ENCODE measurements at places on chromosomes 7 and 10. TPM values are rescaled to one million over a fixed set of nuclear protein-coding genes. Genes with fewer than 3 reads are reported as not detected.

The MYO3A gene
- not detected for total RNA-seq

The C7orf33 gene
- not detected for total RNA-seq

The CD36 gene
- total RNA-seq = 1,108 TPM

The FRMPD2 gene
- 0.66 TPM for total RNA-seq

The AKR1B15 gene
- not detected for total RNA-seq

The NKX1-2 gene
- total RNA-seq = not detected

The ADCYAP1R1 gene
- total RNA-seq = 0.42 TPM

The UTF1 gene
- not detected for total RNA-seq

The GALNT17 gene
- 16.9 TPM for total RNA-seq

The TRIM50 gene
- total RNA-seq = not detected

The ACSL5 gene
- 5.8 TPM for total RNA-seq

The PRR15 gene
- total RNA-seq = not detected

The PLPP4 gene
- not detected for total RNA-seq

The PARP12 gene
- total RNA-seq = 19.9 TPM

The GPR26 gene
- total RNA-seq = not detected

The ATOH7 gene
- not detected for total RNA-seq

The EN2 gene
- not detected for total RNA-seq

The AEBP1 gene
- 31.0 TPM for total RNA-seq

The DLX5 gene
- not detected for total RNA-seq

The CTNNA3 gene
- total RNA-seq = 68.8 TPM

The TMEM26 gene
- 1.1 TPM for total RNA-seq

The BUD31 gene
- total RNA-seq = 47.4 TPM

The CPN1 gene
- total RNA-seq = not detected

GRCh38 chr10:18340496-18341051, 200.3 kb downstream of the CACNB2 start:
- H3K4me1 ChIP-seq = no peaks in the 10 kb centered on the region
- peak overlapping the region; percentile 43 for H3K4me3 ChIP-seq
- DNase-seq = peak; percentile 50
- H3K27me3 ChIP-seq = no peaks in the 10 kb centered on the region
- H3K27ac ChIP-seq = peak overlapping the region; percentile 89

DNA sequence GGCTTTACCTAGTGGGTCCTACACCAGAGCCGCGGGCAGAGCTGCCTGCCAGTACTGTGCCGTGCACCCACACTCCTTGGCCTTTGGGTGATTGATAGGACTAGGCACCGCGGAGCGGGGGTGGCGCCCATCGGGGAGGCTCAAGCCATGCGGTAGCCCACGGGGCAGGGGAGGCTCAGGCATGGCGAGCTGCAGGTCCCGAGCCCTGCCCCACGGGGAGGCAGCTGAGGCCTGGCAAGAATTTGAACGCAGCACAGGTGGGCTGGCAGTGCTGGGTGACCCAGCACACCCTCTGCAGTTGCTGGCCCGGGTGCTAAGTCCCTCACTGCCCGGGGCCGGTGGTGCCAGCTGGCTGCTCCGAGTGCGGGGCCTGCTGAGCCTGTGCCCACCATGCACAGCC, 32.3 kb upstream of the KIAA1217 start:
- no peaks in the 10 kb centered on the region for H3K27me3 ChIP-seq
- H3K36me3 ChIP-seq = no peaks in the 10 kb centered on the region
- DNase-seq = no peak
- no peak overlapping the region for H3K27ac ChIP-seq

GRCh38 chr10:102802920-102803534, 34.2 kb downstream of the CYP17A1 start:
- H3K36me3 ChIP-seq = no peaks in the 10 kb centered on the region
- H3K27me3 ChIP-seq = no peaks in the 10 kb centered on the region
- H3K4me1 ChIP-seq = peaks cover 40% of the 10 kb centered on the region
- H3K4me3 ChIP-seq = no peak overlapping the region
- H3K27ac ChIP-seq = peak overlapping the region; percentile 66

- H3K4me1 ChIP-seq = peaks cover 8% of the 10 kb centered on the region
- no peak overlapping the region for H3K27ac ChIP-seq
- no peak for DNase-seq
Observed at GRCh38 chr10:43260911-43261577, 5.8 kb downstream of the RASGEF1A start.

DNA sequence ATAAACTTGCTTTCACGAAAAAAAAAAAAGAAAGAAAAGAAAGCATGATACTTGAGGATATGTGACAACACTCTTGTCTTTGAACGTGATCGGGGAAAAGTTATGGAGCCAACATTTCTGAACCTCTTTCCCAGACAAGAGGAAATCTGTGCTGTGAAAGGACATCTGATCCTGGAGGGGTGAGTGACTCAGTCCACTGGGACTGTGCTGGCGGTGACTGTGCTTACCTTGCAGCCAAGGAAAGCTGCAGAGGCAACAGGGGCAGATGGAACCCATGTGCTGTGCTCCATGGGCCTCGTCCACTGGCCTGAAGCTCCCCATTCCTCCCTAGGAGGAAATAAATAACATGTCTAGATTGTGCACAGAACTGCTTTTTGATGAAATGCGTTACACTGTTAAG, 116.5 kb upstream of the RAB11FIP2 start:
- no peak overlapping the region for H3K27ac ChIP-seq
- H3K36me3 ChIP-seq = no peaks in the 10 kb centered on the region
- no peaks in the 10 kb centered on the region for H3K4me1 ChIP-seq
- no peaks in the 10 kb centered on the region for H3K27me3 ChIP-seq

DNA sequence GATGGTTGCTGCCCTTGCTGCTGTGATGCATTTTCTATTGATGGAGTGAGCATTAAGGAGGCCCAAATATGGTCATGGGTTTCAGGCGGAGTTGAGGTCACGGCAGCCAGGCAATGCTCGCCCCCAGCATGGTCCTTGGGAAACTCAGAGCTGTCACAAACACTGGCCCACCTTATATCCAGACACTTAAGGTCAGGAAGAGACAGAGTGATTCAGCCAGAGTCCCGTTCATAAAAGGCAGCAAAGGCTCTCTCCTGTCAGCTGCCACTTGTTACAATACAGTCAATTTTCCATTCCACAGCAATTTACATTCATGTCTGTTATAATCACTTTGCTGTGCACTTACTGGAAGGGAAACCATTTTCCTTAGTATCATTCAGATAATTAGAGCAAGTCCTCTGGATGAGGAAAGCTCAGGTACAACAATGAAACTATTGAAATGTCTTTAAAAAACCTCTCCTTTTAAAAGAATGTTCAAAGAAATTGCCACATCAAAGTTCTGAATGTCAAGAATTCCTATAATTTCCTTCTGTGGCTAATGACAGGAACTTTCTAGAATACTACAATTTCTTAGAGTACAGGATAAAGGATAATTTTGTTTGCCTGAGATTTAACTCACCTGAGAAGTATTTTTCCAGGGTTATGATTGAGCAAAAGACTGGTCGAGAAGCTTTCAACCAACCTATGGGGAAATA, 14.8 kb upstream of the ANKRD1 start:
- no peaks in the 10 kb centered on the region for H3K4me1 ChIP-seq
- no peak for DNase-seq
- peak overlapping the region; percentile 50 for H3K27ac ChIP-seq
- no peaks in the 10 kb centered on the region for H3K27me3 ChIP-seq

GRCh38 chr7:2019711-2020511, 212.8 kb downstream of the MAD1L1 start:
- peak; percentile 78 for DNase-seq
- no peaks in the 10 kb centered on the region for H3K27me3 ChIP-seq
- peak overlapping the region; percentile 83 for H3K27ac ChIP-seq
- H3K36me3 ChIP-seq = no peaks in the 10 kb centered on the region

GRCh38 chr7:155750255-155751125, 61.8 kb downstream of the SHH start:
- no peak overlapping the region for H3K4me3 ChIP-seq
- no peaks in the 10 kb centered on the region for H3K27me3 ChIP-seq
- no peak for DNase-seq
- peaks cover 32% of the 10 kb centered on the region for H3K4me1 ChIP-seq
- H3K27ac ChIP-seq = no peak overlapping the region
- peaks cover 7% of the 10 kb centered on the region for H3K36me3 ChIP-seq

GRCh38 chr10:11724938-11725776, 17.0 kb upstream of the ECHDC3 start:
- H3K27me3 ChIP-seq = no peaks in the 10 kb centered on the region
- H3K27ac ChIP-seq = no peak overlapping the region
- no peak for DNase-seq
- no peaks in the 10 kb centered on the region for H3K36me3 ChIP-seq
- no peaks in the 10 kb centered on the region for H3K4me1 ChIP-seq

GRCh38 chr10:87593702-87594101, 66.0 kb upstream of the PAPSS2 start:
- H3K4me1 ChIP-seq = peaks cover 10% of the 10 kb centered on the region
- H3K27me3 ChIP-seq = no peaks in the 10 kb centered on the region
- no peak overlapping the region for H3K4me3 ChIP-seq
- no peak overlapping the region for H3K27ac ChIP-seq
- DNase-seq = no peak

- peak within 1 kb of the TSS; percentile 87 for H3K27ac ChIP-seq
- peaks cover 19% of the 10 kb centered on the region for H3K36me3 ChIP-seq
- no peaks in the 10 kb centered on the region for H3K27me3 ChIP-seq
- H3K4me1 ChIP-seq = peaks cover 18% of the 10 kb centered on the region
Observed at GRCh38 chr7:150567169-150567568, at the start of gene GIMAP4. GIMAP4 (plus strand) TSS chr7:150567390; CDS start chr7:150569902, 2,512 bp downstream.

GRCh38 chr10:129756912-129757901, 206.9 kb downstream of the EBF3 start:
- H3K4me1 ChIP-seq = no peaks in the 10 kb centered on the region
- peak overlapping the region; percentile 24 for H3K4me3 ChIP-seq
- H3K27me3 ChIP-seq = no peaks in the 10 kb centered on the region
- peak; percentile 18 for DNase-seq

DNA sequence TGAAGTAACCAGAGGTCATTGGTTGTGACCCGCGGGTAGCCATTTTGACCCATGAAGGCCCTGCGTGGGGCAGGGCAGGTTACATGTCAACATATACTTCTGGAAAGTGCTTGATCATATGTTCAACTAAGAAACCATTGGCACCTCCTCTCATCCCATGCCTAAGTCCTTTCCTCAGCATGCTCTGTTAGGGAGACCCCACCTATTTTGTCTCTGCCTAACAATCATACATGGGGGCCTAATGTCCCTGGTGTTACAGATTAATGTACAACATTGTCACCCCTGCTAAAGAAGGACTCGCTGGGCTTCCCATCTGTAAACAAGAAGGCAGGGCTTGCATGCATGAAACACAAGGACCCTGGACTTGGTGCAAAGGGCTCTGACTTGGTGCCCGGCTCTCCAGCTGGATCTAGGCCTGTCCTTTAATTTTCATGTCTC, 133.7 kb upstream of the TNS3 start:
- H3K4me3 ChIP-seq = no peak overlapping the region
- H3K4me1 ChIP-seq = peaks cover 11% of the 10 kb centered on the region
- no peak for DNase-seq
- H3K27me3 ChIP-seq = no peaks in the 10 kb centered on the region

GRCh38 chr7:50212666-50213621, 91.6 kb upstream of the IKZF1 start:
- H3K27ac ChIP-seq = no peak overlapping the region
- no peaks in the 10 kb centered on the region for H3K4me1 ChIP-seq
- H3K4me3 ChIP-seq = no peak overlapping the region
- DNase-seq = no peak
- H3K36me3 ChIP-seq = no peaks in the 10 kb centered on the region
- no peaks in the 10 kb centered on the region for H3K27me3 ChIP-seq

GRCh38 chr7:1947586-1948217, 277.6 kb downstream of the ELFN1 start:
- H3K36me3 ChIP-seq = no peaks in the 10 kb centered on the region
- no peaks in the 10 kb centered on the region for H3K4me1 ChIP-seq

DNA sequence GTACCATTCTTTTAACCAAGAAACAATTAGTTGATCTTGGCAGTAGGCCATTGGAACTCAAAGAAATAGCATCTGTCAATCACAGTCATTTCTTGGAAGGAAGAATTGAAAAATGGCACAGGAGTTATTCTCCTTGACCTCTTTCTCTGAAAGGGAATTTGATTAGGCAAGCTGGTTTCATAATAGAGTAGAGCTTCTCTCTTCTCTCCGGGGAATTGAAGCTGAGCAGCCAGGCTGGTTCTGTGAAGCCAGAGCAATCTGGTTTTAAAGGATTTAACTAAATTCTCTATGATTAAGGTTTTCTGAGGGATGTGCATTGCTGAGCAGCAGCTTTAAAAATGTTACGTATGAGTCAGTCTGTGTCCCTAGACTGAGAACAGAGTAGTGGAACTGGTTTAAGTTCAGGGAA, 70.2 kb downstream of the AHCYL2 start:
- H3K4me1 ChIP-seq = peaks cover 8% of the 10 kb centered on the region
- no peaks in the 10 kb centered on the region for H3K36me3 ChIP-seq
- no peaks in the 10 kb centered on the region for H3K27me3 ChIP-seq
- no peak overlapping the region for H3K27ac ChIP-seq

GRCh38 chr10:67612577-67613537, 83.1 kb downstream of the CTNNA3 start:
- no peak overlapping the region for H3K4me3 ChIP-seq
- H3K4me1 ChIP-seq = no peaks in the 10 kb centered on the region
- no peak for DNase-seq
- no peaks in the 10 kb centered on the region for H3K27me3 ChIP-seq
- no peak overlapping the region for H3K27ac ChIP-seq

GRCh38 chr7:139043823-139044812, 8.3 kb upstream of the ZC3HAV1L start:
- no peak overlapping the region for H3K27ac ChIP-seq
- no peaks in the 10 kb centered on the region for H3K36me3 ChIP-seq
- H3K27me3 ChIP-seq = no peaks in the 10 kb centered on the region
- no peak overlapping the region for H3K4me3 ChIP-seq
- DNase-seq = no peak
- H3K4me1 ChIP-seq = no peaks in the 10 kb centered on the region

GRCh38 chr10:101001659-101002035, 2.0 kb downstream of the LZTS2 start:
- peak overlapping the region; percentile 100 for H3K27ac ChIP-seq
- peaks cover 37% of the 10 kb centered on the region for H3K36me3 ChIP-seq
- H3K4me1 ChIP-seq = peaks cover 48% of the 10 kb centered on the region
- H3K4me3 ChIP-seq = peak overlapping the region; percentile 33
- no peaks in the 10 kb centered on the region for H3K27me3 ChIP-seq

DNA sequence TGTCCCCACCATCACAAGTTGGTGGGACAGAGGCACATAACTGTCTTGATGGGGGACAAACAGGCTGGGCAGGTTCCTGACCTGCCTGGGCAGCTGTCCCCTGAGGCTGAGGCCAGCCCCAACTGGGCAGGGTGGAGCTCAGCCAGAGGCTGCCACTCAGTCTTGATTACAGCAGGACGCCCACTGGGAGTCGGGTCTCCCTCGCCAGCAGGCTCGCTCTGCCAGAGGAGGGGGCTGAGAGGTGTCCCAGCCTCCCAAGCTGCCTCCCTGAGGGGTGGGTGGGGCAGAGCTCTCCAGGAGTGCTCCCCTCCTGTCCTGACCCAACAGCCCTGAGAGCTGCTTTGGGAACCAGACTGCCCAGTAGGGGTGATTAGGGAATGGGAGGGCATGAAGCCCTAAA, 1.8 kb upstream of the CAMK2G start:
- H3K36me3 ChIP-seq = peaks cover 6% of the 10 kb centered on the region
- no peak for DNase-seq
- peaks cover 23% of the 10 kb centered on the region for H3K4me1 ChIP-seq
- H3K27me3 ChIP-seq = no peaks in the 10 kb centered on the region
- no peak overlapping the region for H3K27ac ChIP-seq

DNA sequence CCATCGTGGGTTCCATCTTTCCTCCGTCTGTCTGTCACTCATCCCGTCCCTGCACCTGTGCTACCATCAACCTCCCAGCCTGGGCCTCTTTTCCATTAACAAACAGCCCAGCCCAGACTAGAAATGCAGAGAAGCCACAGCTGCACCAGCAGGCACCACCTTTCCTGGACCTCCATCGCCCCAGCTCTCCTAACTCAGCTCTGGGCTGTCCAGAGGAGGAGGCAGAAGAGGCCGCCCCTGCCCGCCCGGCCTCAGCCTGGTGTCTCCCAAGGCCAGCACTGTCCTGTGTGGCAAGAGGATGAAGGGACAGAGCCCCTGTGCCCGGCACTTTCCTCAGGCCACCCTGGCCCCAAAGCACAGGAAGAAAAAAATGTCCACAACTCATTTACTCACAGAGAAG, 225.6 kb downstream of the PTPRN2 start:
- H3K4me3 ChIP-seq = no peak overlapping the region
- no peak overlapping the region for H3K27ac ChIP-seq
- H3K36me3 ChIP-seq = no peaks in the 10 kb centered on the region
- DNase-seq = no peak
